ENCODE measurements at places on chromosomes 2 and 18.

GRCh38 chr2:144515696-144516410 lies 4.1 kb downstream of the ZEB2 start:
- peak; percentile 81 for DNase-seq

DNA sequence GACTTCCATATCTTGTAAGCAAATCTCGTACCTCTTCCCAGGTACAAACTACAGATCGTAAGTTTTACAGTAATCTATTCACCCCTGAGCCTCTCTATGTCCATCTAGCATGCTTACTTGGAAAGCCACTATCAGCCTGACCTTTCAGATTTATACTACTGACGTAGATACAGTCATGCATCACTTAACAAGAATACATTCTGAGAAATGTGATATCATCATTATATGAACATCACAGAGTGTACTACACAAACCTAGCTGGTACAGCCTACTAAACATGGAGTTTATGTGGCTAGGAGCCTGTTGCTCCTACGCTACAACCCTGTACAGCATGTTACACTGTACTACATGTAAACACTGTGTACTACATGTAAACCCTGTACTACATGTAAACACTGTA lies 293.2 kb upstream of the ZNF804A start:
- DNase-seq: no peak

DNA sequence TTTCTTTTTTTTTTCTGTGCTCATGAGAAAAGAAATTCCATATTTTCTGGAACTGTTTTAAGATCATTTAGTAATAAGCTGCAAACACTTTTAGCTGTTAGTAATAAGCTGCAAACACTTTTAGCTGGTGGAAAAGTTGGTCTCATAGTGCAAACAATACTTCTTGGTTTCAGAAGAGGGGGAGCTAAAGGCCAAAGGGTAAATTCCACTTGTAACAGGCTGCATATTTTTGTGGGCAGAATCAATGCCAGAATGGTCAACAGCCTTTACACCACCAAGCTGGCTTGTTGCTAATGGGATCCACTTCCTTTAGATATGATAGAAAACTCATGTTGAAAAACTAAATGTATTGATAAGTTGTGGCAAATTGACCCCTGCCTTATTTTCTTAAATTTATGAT lies 356.8 kb downstream of the NR4A2 start:
- no peak for DNase-seq

GRCh38 chr18:38256366-38256765 lies 690.8 kb upstream of the CELF4 start:
- DNase-seq: no peak

DNA sequence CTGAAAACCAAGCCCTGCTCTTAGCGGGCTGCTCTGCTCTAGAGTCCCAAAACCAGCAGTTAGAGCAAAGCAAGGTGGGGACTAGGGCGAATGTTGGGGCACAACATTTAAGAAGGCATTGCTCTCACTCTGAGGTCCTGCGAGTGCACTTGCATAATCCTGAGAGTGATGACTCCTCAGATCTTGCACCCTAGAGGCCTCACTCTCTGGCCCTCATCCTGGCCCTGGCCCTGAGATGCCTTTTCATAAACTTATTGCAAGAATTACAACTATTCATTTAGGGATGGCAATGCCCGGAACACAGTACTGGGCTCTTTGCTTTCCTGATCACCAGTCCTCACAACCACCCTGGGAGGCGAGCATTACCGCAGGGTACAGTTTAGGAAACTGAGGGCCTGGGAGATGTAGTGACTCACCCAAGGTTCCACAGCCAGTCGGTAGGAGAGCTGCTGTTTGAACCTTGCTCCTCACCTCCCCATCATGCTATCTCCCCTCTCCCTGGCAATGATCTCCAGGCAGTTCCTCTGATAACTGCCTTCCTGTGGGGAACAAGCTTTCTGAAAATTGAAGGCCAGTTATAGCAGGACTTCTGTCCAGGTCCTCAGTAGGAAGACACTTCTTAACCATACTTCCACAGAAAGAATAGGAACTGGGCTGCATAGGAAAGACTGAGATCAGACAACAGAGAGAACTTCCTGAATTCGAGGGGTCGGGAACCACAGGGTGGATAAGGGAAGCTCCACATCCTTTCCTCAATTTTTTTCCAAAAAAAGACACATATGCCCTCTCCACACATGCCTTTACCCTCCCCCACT lies 91.3 kb downstream of the TNS1 start:
- DNase-seq: no peak

Data from retina (tissue), 1 donor.